Stimulated activated CD4-positive, alpha-beta T cell treated with anti-CD3 and anti-CD28 coated beads, Interleukin-1b, Interleukin-23, amount 100 ng/mL, for 1 hour (primary cell): ENCODE measurements at places on chromosomes 3 and 15.

DNA sequence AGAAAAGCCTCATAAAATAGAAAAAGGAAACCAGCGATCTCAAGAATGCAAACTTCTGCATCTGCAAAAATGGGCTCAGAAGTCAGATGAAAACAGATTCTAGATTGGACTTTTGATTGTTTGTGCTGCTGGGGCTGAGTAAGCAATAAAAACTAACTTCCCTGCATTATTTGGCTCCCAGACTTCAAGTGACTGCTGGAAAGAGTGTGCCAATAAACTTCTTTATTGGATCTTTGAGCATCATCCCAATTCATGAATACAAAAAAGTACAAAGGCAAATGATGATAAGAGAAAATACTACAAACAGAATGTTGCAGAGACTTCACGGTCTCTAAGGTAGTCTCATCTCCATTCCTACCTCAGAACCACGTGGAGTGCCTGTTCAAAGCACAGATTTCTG lies 97.9 kb downstream of the FGF12 start:
- DNase-seq: no peak

DNA sequence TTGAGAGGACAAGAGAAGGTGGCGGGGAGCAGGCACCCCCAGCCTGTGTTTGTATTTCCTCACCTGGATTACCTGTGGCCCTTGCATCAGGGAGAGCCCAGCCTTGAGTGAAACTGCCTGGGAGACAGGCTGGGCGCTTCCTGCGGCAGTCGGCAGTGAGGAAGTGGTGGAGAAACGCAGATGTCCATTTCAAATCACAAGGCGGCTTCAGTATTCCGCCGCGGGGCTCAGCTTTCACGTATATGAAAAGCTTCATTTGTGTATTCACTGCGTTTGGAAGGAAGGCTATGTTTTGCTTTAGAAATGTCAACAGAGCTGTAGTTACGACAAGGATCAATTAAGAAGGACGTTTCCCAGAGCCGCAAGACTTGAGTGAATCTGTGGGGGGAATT lies 167.4 kb upstream of the CTDSPL start:
- DNase-seq: no peak

DNA sequence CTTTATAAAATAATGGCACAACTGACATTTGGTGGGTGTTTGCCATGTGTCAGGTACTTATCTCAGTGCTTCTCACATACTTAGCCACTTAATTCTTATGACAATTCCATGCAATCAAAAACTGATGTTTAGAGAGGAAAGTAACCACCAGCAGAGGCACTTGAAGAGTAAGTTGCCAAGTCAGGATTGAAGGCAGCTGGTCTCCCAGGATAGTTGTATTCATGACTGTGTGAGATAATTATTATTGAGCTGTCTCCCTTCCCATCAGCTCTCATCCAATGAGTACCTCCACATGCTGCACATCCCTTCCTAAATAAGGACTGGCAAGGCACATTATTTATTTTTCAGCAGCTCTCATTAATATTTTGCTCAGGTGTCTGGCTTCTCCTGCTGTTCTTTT lies 4.8 kb downstream of the VEPH1 start:
- DNase-seq: no peak

DNA sequence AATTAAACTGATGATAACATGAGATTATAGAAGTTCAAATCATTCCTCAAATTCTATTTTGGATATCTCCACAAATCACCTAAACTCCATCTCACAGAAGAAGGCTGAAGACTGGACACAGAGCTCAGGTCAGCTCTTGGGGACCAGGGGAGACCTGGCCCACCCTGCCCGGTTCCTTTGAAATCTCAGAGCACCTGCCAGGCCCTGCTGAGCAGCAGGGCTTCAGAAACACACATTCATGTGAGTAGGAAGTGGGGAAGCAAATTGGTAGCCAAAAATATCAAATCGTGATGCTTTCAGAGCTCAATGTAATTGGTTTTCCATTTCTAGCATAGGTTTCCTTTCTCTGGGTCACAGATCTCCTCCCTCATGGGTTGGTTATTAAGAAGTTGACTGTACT lies 76.2 kb downstream of the OCA2 start:
- no peak for DNase-seq

- no peak for DNase-seq
Measured at GRCh38 chr15:36358094-36358493, 221.3 kb upstream of the CDIN1 start.

- DNase-seq: no peak
Measured at GRCh38 chr15:47717036-47717612, at the start of gene SEMA6D. Gene SEMA6D, plus strand, starts transcription at chr15:47717505. Its CDS starts 42,294 bp downstream, at chr15:47759799.

DNA sequence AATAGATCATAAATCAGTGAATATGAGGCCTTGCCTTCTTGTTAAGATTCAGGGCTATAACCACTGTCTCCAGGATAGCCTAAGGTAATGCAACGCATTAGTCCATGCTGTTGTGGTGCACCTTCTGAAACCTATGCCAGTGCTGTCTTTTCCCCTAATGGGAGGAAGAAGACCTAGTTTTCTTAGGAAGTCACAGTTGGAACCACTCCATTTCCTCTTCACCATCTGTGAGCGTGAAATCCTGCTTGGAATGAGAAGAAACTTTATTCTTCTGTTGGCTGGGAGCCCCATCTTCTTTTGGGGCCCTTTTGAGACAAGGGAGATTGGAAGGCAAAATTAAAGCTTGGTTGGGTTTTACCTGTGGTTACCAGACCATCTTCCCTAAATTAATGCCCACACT lies 25.9 kb upstream of the SLC7A14 start:
- DNase-seq: no peak

- DNase-seq: no peak
Measured at GRCh38 chr3:192916371-192917027, 1.2 kb downstream of the MB21D2 start.

- no peak for DNase-seq
Measured at GRCh38 chr15:31758126-31758525, 272.2 kb upstream of the CHRNA7 start.

DNA sequence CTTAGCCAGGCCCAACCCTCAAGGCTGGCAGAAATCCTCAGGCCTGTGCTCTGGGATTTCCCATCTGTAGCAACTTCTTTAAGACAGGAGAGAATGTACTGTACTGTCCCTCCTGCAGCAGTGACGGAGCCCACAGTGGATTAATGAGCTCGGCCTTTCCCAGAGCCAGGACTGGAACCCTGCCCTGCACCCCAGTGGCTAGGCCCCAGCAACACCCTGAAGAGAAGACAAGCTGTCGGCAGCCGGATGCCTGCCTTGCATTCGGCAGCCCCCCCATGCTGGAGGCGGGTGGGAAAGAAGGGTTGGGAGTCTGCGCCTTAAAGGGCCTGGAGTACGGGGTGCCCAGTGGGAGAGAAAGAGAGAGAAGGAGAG lies 32.0 kb downstream of the KLHL25 start:
- DNase-seq: no peak

DNA sequence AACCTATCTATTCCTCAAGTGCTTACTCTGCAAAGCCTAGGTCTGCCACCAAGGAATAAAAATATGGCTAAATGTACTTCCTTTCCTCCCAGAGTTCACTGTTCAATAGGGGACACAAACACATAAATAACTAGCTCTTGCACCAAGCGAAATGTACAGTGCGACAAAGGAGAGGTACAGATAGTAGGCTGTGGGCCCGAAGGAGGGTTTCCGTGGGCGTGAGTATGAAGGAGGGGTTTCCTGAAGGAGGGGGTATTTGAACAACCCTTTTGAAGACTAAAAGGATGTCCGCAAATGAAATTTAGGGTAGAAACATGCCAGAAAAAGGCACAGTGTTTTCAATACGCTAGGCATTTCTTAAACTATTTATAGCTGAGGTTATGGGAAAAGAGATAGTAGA lies 207.9 kb downstream of the LPP start:
- DNase-seq: no peak

GRCh38 chr15:27743638-27744037 lies 355.5 kb downstream of the OCA2 start:
- no peak for DNase-seq

GRCh38 chr15:79950247-79950646 lies 20.7 kb downstream of the BCL2A1 start:
- no peak for DNase-seq

- no peak for DNase-seq
Measured at GRCh38 chr15:94205366-94205765, 26.0 kb upstream of the MCTP2 start.

DNA sequence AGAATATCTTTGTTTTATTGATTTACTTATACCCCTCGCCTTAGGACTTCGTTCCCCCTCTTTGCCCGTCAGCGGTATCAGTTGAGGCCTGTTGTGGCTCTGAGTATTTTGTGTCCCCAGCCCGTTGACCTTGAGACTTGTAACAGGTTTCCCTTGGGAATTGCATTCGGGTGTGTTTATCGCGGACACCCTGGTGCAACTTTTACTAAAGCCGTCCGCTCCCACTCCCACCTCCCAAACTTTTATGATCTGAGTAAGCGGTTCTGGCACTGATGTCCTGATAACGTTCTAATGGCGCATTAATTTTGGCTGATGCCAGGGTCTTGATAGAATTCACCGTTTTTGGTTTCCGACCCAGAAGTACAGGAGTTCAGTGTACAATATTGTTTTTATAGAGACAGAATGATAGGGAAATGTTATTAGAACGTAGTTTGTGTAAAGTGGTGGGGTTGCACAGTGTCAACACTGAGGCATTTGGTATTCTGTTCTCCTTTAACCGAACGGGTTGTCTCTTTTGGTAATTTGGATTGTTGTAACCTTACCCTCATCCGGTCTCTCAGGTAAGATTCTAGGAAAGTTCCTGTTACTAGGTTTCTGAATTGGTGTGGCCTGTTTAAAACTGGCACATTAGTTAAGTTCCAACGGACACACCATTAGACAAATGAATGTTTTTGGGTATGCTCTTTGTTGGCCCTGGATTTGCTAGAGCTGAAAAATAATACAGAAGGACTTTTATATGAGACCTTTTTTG lies 47.8 kb downstream of the OIP5 start:
- no peak for DNase-seq
